SK-N-SH treated with all-trans-retinoic acid at 6 μM for 48 hours (cell line): ENCODE measurements at places on chromosomes 12 and 14.

- ATAC-seq = no peak
Measured at GRCh38 chr12:749751-750270, 2.6 kb upstream of the WNK1 start.

- peak; percentile 15 for ATAC-seq
Measured at GRCh38 chr14:102929241-102930137, 7.0 kb downstream of the AMN start.

DNA sequence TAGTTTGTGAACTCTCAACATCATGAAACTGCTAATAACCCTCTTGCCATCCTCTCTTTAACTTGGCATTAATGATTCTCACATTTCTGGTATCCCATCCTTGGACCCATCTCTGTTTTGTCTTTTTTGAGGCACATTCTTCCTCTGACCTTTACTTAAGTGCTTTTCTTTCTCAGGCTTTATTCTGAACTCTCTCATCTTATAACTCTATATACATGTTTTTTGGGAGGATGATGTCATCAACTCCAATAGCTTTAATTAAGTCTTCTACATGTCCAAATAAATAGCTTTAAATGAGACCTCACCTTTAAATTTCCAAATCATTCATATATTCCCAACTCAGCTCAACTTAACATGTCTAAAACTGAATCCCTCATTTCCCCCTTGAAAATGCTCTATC lies 88.4 kb downstream of the PPFIA2 start:
- ATAC-seq = no peak

GRCh38 chr12:45742590-45742989 lies 13.1 kb downstream of the ARID2 start:
- ATAC-seq = no peak

GRCh38 chr12:96879301-96879700 lies 27.8 kb upstream of the NEDD1 start:
- peak; percentile 35 for ATAC-seq

- peak; percentile 90 for ATAC-seq
Measured at GRCh38 chr14:68548194-68549076, 244.4 kb downstream of the ZFP36L1 start.

DNA sequence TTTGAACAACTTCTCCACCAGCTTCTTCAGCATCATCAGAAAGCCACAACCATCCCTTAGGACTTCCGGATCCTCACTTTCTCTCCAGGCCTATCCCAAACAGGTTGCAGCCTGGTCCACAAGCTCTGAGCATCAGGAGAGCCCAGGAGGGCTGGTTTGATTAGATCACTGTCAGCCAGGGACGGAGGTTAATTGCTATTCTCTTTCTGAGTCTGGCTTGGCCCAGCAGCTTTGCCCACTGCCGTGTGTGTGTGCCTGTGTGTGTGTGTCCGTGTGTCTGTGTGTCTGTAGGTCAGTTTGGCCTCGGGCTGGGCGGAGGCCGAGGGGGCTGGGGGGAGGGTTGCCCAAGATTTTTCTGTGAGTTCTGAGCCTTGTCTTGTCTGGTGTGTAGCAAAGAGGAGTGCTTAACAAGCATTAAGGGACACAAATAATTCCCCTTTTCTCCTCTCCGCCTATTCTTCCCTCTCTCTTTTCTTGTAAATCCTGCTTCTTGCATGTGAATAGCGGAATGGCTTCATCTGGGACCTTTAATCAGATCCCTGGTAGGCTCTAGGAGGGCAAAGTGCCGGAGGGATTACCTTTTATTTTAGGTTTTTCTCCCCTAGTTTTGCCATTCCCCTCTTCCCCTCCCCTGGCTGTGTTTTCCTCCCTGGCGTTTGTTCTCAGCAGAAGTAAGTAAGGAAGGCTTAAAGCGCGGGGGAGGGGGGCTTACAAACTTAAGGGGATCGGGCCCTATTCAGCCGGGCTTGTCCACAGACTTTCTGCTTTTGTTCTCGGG lies 138.2 kb upstream of the LHX5 start:
- no peak for ATAC-seq

- ATAC-seq = no peak
Measured at GRCh38 chr12:50398931-50399330, 1.8 kb upstream of the LARP4 start.

GRCh38 chr12:132023658-132024057 lies 73.9 kb downstream of the EP400 start:
- ATAC-seq = no peak

DNA sequence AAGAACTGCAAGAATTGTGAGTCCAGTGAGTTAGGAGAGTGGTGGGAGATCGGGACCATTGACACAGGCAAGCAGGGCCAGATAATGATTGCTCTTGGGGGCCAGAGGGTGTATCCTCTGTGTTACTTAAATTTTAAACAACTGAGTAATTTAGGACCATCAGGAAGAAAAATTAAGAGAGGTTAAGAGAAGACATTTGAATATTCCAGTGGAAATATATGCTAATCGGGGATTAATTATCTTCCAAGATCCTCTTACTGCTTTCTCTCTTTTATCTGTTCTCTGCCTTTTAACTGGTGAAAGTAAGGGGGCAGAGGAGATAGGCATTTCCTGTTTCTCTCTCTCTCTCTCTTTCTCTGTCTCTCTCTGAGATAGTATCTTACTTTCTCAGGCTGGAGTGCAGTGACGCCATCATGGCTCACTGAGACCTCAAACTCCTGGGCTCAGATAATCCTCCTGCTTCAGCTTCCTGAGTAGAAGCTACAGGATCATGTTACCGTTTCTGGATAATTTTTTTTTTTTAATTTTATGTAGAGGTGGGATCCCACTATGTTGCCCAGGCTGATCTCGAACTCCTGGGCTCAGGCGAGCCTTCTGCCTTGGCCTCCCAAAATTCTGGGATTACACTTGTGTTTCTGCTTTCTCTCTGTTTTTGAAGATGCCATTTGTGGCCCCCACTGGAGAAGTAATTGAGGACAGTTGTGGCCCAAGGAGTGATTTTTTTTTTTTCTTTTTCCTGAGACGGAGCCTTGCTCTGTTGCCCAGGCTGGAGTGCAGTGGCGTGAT lies 85.1 kb downstream of the DIP2B start:
- peak; percentile 96 for ATAC-seq

DNA sequence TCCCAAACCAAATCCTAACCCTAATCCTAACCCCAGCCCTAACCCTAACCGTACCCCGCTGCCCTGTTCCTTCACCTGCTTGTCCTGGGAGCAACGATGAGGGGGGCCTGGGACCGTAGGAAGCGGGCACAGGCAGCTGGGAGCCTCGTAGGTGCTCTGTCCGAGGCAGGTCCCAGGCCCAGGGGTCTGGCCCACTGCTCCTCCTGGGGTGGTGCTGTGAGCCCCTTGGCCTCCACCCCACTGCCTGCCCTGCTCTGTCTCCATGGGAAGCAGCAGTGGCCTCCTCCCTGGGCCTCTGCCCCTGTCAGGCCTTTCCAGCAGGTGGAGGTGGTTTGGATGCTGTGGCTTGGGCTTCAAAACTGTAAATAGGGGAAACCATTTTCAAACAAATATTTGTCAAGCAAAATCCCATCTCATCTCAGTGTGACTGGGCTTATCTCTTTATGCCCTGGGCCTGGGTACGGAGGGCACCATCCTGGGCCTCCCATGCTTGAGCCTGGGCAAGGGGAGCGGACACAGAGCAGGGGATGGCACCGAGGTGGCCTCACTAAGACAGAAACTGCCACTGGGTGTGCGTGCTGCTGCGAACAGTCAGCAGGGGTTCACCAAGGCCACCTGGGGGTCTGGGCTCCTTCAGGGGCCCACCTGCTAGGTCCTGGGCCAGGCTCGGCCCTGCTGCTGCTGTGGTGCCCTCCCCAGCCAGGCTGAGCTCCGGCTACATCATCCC lies 3.7 kb upstream of the BEGAIN start:
- no peak for ATAC-seq

- no peak; the same call in 2 of the 3 replicates for ATAC-seq
Measured at GRCh38 chr14:77306416-77306815, 14.3 kb downstream of the POMT2 start.

DNA sequence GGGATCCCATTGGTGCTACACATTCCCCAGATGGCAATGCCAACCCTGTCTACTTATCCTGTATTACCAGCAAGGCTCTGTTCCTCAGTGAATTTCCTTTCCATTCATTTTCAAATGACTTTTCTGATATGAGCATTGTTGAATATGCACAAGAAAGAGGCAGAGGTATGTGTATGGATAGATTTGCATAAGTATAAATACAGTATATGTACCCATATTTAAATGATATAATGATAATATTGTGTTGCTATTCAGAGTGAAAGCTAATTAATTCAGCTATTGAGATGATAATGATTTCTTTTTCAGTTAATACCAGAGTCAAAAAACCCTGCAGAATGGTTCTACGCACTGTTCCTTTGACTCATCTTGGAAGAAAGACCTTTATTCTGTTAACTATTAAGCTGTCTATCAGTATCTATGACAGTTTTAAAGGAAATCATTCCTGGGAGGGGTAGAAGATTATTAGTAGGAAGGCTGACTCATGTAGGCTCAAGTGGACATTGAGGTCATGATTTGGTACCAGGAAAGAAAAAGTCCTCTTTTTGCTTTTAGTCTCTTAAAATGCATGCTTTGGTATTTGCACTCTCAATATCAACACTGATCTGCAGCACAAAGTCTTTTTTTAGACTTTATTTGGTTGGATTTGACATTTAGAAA lies 44.9 kb upstream of the GAS2L3 start:
- no peak for ATAC-seq

- ATAC-seq = no peak; the same call in 2 of the 3 replicates
Measured at GRCh38 chr14:23454445-23454856, 15.1 kb upstream of the NGDN start.

DNA sequence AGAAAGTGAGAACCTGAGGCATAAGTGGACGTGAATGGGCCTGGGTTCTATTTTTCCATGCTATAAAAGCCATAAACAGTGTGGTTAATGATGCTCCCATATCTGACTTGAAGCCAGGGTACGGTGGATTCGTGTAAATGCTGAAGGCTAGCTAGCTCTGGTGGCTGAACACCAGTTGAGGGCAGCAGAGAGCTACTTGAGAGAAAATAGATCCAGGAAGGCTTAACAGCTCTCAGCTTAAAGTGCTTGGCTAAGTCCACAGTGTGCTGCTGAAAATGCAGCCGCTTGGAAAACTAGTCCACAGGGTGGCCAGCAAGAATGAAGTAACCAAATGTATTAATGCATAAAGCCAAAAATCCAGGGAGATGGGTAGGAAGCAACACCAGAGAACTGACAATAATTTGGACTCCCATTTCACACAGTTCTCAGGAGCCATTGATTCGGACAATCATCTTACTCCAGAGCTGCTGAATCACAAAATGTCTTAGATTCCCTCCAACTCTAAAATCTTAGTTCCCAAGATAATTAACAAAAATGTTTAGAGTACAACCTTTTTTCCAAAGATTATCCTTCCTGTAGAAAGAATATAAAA lies 15.0 kb upstream of the FOXG1 start:
- ATAC-seq = peak; percentile 93

DNA sequence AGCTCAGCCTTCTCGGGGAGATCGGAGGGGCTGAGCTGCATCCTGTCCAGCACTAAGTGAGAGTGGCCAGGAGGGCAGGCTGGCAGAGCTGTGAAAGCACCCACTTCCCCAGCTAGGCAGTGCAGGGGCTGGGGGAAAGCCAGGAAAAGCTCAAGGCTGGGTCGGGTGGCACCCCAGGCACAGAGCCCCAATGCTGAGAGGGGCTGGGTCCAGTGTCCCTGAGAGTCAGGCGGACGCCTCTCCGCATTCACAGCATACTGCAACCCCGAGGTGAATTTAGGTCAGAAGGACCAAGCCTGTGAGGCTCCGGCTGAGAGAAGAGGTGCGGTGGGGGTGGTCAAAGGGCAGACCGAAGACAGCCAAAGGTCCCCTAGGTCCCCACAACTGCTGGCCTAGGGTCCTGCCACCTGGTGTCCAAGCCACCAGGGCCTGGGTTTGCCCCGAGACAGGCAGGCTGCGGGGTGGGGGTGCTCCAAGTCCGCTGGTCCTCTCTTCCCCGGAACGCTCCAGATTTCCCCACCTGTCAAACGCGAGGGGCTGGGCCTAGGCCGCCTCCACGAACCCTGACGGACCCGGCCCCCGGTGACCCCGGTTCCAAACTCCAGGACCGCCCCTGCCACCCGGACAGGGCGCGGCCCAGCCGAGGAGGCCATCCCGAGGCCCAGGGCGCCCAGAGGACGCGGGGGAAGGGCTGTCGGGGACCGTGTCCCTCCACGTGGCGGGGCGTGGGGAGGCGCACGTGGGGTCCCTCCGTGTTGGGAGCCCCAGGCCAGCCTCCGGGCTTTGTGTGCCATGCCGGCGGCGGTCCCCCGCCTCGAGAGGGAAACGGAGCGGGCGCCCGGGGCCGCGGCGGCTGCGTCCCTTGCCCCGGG lies 527 bp downstream of the CAMKK2 start:
- ATAC-seq = peak; percentile 44

DNA sequence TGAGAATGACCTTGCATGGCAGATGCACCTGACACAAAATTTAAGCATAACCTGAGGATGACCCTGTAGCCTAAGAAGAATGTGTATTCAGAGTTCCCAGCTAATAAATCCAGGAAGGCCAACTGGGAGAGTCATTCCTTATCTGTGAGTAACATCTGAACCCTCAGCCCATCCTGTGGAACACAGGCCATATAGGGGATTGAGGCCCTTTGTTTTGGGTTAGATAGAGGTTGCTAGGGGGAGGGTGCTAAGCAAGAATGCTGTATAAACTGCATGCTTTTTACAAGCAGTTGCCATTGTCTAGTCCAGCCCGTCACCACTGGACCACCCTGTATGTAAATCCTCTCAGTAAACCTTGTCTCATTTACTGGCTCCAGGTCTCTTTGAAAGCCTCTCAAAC lies 77.0 kb downstream of the BICD1 start:
- no peak for ATAC-seq

GRCh38 chr14:61343471-61343870 lies 22.1 kb downstream of the PRKCH start:
- ATAC-seq = no peak

DNA sequence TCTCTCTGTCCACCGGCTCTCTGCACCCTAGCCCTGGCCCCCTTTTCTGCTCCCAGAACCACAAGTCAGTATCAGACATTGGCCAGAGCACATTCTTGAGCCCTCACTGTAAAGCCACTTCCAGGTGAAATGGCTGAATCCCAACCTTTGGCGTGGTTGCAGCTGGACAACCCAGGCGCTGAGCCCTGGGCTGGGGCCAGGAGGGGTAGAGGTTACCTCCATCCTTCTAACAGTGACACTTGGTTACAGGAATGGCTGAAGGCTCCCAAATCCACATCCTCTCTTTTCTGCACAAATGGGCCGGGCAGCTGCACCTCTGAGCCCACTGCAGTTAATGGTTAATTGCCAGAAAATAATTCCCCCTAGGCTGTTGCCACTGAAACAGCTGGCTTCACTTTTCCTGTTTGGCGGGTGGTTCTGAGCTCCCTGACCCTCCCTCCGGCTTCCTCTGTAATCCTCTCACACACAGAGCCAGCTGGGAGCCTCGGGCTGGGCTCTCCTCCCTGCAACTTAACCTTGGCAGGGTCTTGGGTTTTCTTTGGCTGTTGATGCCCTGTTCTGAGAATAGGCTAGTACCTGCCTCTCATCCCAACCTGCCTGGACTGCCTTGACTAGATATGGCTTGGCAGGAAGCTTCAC lies 44.1 kb downstream of the TSPAN11 start:
- peak; percentile 12; the same call in 1 of the 3 replicates for ATAC-seq

DNA sequence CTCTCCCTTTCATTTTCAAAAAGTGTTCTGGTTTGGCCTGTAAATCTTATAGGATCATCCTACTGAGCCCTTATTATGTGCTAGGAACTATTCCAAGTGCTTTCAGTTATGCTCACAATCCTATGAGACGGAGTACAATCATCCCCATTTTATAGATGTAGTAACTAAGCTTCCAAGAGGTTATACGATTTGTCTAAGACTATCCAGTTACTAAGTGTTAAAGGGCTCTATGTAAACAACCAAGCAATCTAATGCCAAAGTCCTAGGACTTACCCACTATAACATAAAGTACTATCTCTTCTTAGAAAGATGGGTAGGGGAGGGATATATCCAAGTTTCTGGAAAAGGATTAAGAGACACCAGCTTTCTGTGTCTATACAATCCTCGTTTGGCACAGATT lies 6.7 kb downstream of the CFL2 start:
- no peak for ATAC-seq

GRCh38 chr14:80491650-80492049 lies 280.3 kb upstream of the DIO2 start:
- ATAC-seq = no peak
